ENCODE measurements at places on chromosomes 3 and 15. TPM values are rescaled to one million over a fixed set of nuclear protein-coding genes. Genes with fewer than 3 reads are reported as not detected.
A peak's percentile ranks its signal among the peaks of the same experiment; 100 is the strongest.

- H3K27me3 ChIP-seq = no peaks in the 10 kb centered on the region
- H3K36me3 ChIP-seq = no peaks in the 10 kb centered on the region
Measured at GRCh38 chr3:96491868-96492267, 322.5 kb upstream of the EPHA6 start.

- no peaks in the 10 kb centered on the region for H3K4me1 ChIP-seq
- no peak overlapping the region for H3K27ac ChIP-seq
- no peak overlapping the region for H3K4me3 ChIP-seq
- no peak for DNase-seq
- no peaks in the 10 kb centered on the region for H3K27me3 ChIP-seq
Measured at GRCh38 chr3:189863031-189863430, 231.8 kb downstream of the TP63 start.

GRCh38 chr3:52507359-52507758 lies 12.2 kb downstream of the STAB1 start:
- H3K4me1 ChIP-seq = peaks cover 9% of the 10 kb centered on the region
- peak; percentile 77 for DNase-seq
- H3K36me3 ChIP-seq = no peaks in the 10 kb centered on the region

GRCh38 chr3:10106919-10107318 lies 1.1 kb downstream of the FANCD2OS start:
- no peaks in the 10 kb centered on the region for H3K4me1 ChIP-seq
- H3K4me3 ChIP-seq = no peak overlapping the region
- H3K27ac ChIP-seq = no peak overlapping the region
- DNase-seq = no peak

GRCh38 chr15:40248006-40248783 lies 9.3 kb downstream of the PAK6 start:
- no peak for DNase-seq
- no peak overlapping the region for H3K27ac ChIP-seq
- peaks cover 10% of the 10 kb centered on the region for H3K4me1 ChIP-seq
- H3K4me3 ChIP-seq = no peak overlapping the region

- no peak overlapping the region for H3K4me3 ChIP-seq
- no peak for DNase-seq
- H3K4me1 ChIP-seq = peaks cover 29% of the 10 kb centered on the region
- peak overlapping the region; percentile 86 for H3K27ac ChIP-seq
Measured at GRCh38 chr3:169269005-169269404, 394.5 kb downstream of the MECOM start.

DNA sequence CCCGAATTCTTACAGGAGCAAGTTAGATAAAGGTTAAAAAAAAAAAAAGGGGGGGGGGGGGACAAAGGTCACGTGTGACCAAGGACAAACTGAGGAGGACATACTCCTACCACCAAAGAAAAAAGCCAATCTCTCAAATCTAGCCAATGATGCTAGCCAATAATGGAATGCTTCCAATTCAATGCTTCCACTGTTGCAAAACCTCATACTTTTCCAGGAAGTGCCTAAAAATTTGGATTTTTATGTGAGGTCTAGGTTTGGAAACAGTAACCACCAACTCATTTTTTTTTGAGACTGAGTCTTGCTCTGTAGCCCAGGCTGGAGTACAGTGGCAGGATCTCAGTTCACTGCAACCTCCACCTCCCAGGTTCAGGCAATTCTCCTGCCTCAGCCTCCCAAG lies 11.4 kb downstream of the MSL2 start:
- no peaks in the 10 kb centered on the region for H3K36me3 ChIP-seq
- DNase-seq = no peak
- no peak overlapping the region for H3K4me3 ChIP-seq
- peaks cover 19% of the 10 kb centered on the region for H3K4me1 ChIP-seq
- no peak overlapping the region for H3K27ac ChIP-seq

- no peaks in the 10 kb centered on the region for H3K36me3 ChIP-seq
- H3K27me3 ChIP-seq = no peaks in the 10 kb centered on the region
- H3K4me3 ChIP-seq = no peak overlapping the region
- no peak for DNase-seq
Measured at GRCh38 chr3:42463093-42463492, 39.4 kb upstream of the VIPR1 start.

DNA sequence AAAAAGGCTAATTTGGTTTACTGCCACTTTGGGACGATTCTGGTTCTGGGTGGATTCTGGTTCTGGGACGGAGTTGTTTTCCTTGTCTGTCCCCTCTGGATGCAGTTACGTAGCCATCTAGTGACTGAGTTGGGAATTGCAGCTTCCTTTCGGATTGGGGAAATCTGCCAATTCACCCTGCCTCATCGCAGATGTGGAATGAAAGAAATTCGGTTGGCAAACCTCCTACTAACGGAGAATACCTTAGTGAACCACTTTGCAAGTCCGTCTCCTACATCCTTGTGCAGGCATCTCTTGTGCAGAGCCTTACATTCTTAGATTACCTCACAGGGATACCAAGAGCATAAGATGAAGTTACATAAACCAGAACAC lies 31.5 kb upstream of the AP4E1 start:
- H3K27me3 ChIP-seq = no peaks in the 10 kb centered on the region
- no peaks in the 10 kb centered on the region for H3K36me3 ChIP-seq
- no peak overlapping the region for H3K27ac ChIP-seq
- no peaks in the 10 kb centered on the region for H3K4me1 ChIP-seq

DNA sequence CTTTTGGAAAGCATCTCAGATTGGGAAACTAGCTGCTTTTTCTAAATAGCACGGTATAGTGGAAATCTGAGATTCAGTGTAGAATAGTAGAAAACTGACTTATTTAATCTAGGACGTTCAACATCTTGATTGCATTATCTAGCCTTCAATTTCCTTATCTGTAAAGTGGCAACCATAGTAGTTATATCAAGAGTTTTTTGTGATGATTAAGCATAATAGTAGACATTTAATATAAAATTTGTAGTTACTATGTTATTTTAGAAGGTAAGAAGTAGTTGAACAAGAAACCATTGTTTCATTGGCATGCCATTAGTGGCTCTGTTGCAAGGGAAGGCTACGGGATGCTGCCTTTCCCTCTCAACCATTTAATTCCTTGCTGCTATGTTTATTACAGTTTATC lies 367.3 kb downstream of the NAALADL2 start:
- no peaks in the 10 kb centered on the region for H3K4me1 ChIP-seq
- H3K27me3 ChIP-seq = no peaks in the 10 kb centered on the region
- no peaks in the 10 kb centered on the region for H3K36me3 ChIP-seq
- DNase-seq = no peak
- H3K27ac ChIP-seq = no peak overlapping the region

DNA sequence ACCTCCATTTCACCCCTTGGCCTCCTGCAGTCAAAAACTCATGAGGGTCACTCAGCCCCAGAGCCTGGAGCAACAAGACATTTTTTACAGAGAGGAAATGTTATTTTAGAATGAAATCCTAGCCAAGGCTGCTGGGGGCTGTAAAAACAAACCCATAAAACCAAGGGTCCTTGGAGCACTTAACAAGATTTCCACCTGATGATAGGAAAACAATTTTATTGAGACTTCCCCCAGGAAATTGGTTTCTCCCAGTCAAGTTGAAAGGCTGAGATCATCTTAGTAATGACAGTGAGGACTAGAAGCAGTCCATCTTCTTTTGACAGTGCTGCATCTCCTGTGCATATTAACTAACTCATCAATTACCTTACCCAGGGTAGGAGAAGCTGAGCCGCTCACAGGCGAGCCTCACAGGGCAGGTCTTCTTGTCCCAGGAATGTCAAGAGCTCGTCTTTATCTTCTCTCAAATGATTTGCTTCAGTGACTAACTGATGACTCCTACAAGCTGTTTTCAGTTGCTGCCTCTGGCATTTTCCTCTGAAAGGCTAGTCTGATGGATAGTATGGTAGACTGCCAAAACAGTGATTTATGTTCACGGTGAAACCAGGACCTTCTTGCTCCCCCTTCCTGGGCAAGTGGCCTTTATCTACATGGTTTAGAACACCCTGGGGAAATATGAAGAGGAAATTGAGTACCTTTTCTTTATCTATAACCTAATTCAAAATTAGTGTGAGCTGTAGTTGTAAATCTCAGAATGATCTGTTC lies 34.6 kb upstream of the AEN start:
- DNase-seq = no peak
- no peaks in the 10 kb centered on the region for H3K4me1 ChIP-seq
- H3K27ac ChIP-seq = no peak overlapping the region
- H3K4me3 ChIP-seq = no peak overlapping the region
- no peaks in the 10 kb centered on the region for H3K27me3 ChIP-seq
- H3K36me3 ChIP-seq = no peaks in the 10 kb centered on the region

- no peaks in the 10 kb centered on the region for H3K36me3 ChIP-seq
- no peak for DNase-seq
- H3K27me3 ChIP-seq = no peaks in the 10 kb centered on the region
- H3K4me1 ChIP-seq = no peaks in the 10 kb centered on the region
Measured at GRCh38 chr3:122484985-122485384, 29.8 kb downstream of the KPNA1 start.

DNA sequence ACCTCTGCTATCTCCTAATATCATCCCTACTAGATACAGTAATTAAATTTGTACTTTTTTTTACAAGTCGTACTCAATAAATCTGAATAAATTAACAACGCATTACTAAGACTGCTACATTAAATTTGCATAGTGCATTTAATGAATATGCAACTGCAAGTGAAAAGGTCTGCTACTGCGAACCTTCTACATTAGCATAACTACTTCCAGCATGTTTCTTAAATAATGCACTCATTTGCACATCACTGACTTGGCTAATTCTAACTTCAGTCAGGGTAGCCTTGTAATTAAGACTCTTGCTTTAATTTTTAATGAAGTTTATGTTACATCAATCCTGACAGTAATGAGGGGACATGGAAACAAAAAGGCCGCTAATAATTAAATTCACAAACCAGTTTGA lies 98.9 kb upstream of the FOXB1 start:
- H3K27me3 ChIP-seq = peaks cover 65% of the 10 kb centered on the region
- DNase-seq = no peak
- H3K4me1 ChIP-seq = no peaks in the 10 kb centered on the region
- no peaks in the 10 kb centered on the region for H3K36me3 ChIP-seq
- H3K27ac ChIP-seq = no peak overlapping the region

GRCh38 chr3:108208831-108209230 lies 13.4 kb downstream of the IFT57 start:
- H3K4me1 ChIP-seq = no peaks in the 10 kb centered on the region
- no peak overlapping the region for H3K27ac ChIP-seq
- no peak for DNase-seq
- H3K36me3 ChIP-seq = no peaks in the 10 kb centered on the region
- no peak overlapping the region for H3K4me3 ChIP-seq

DNA sequence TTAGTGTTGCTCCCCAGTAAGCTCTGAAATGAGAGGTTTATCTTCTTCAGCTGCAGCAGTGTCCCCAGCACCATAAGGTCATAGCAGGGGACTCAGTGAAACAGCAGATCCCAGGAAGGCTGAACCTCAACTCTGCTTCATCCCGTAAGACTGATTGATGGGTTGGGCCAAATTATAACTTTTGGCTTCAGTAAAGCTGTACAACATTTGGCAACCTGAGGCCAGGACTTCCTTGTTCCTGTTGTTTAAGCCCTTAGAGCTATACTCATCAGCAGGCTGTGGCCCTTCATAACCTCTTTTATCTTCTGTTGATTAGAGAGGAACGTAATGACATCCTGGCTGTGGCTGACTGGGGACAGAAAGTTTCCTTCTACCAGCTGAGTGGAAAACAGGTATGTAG lies 29.0 kb downstream of the IFT122 start:
- DNase-seq = peak; percentile 23
- H3K36me3 ChIP-seq = no peaks in the 10 kb centered on the region
- no peak overlapping the region for H3K4me3 ChIP-seq
- no peaks in the 10 kb centered on the region for H3K27me3 ChIP-seq

DNA sequence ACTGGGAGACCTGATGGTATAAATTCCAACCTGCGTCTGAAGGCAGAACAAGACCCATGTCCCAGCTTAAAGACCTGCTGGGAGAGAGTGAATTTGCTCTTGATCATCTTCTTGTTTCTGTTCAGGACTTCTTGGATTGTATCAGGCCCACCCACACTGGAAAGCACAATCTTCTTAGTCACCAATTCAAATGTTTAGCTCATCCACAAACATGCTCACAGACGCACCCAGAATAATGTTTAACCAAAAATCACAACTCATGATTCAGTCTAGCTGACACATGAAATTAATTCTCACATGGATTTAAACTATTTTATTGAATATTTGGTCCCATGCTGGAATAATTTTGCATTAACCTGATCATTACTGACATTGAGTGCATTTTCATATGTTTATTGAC lies 37.8 kb upstream of the GOLGA6L2 start:
- H3K4me3 ChIP-seq = no peak overlapping the region
- no peaks in the 10 kb centered on the region for H3K4me1 ChIP-seq
- H3K27ac ChIP-seq = no peak overlapping the region
- H3K27me3 ChIP-seq = no peaks in the 10 kb centered on the region

DNA sequence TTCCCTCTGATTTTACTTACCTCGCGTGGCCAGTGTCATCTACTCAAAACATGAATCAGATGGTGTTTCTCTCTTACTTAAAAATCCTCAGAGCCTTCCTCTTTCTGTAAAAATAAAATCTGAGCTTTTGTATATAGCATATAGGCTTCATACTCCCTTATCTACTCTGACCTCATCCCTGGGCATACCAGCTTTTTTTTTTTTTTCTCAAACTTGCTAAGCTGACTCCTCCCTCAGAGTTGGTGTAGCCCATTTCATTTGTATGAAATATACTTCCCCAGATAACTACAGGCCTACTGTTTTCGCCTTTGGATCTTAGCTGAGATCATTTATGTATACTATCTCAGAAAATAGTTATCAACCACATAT lies 648.9 kb upstream of the ALCAM start:
- no peaks in the 10 kb centered on the region for H3K4me1 ChIP-seq
- no peaks in the 10 kb centered on the region for H3K27me3 ChIP-seq
- H3K27ac ChIP-seq = no peak overlapping the region
- DNase-seq = no peak

DNA sequence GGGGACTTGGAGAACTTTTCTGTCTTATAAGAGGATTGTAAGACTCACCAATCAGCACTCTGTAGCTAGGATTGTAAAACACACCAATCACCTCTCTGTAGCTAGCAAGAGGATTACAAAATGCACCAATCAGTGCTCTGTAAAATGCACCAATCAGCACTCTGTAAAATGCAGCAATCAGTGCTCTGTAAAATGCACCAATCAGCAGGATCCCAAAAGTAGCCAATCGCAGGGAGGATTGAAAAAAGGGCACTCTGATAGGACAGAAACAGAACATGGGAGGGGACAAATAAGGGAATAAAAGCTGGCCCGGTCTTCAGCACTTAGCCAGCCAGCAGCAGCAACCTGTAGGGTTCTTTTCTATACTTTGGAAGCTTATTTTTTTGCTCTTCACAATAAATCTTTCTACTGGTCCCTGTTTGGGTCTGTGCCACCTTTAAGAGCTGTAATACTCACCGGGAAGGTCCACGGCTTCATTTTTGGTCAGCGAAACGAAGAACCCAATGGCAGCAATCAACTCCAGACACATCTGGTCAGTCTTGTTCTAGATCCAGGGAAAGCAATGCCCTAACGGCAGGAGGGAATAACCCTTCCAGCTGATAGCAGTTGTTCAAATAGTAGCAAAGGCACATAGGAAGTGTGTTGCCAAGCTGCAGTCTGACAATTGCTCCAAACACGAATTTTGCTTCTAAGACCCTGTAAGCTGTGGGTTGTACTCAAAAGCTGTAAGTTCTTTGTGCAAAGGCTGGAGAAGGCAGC lies 135.6 kb downstream of the TJP1 start:
- no peaks in the 10 kb centered on the region for H3K27me3 ChIP-seq
- H3K4me3 ChIP-seq = no peak overlapping the region
- H3K4me1 ChIP-seq = no peaks in the 10 kb centered on the region
- H3K27ac ChIP-seq = no peak overlapping the region
- H3K36me3 ChIP-seq = no peaks in the 10 kb centered on the region

SLC38A3 gene
- total RNA-seq = 22.6 TPM

FMN1 gene
- 0.70 TPM for total RNA-seq

TRAIP gene
- total RNA-seq = 2.5 TPM

NPAP1 gene
- total RNA-seq = 1.2 TPM

DUOXA2 gene
- total RNA-seq = 24.6 TPM

TRIM42 gene
- total RNA-seq = not detected

CLK3 gene
- 94.6 TPM for total RNA-seq

SCAP gene
- 73.8 TPM for total RNA-seq

ACKR4 gene
- total RNA-seq = 1.8 TPM

GOLGA8S gene
- total RNA-seq = 0.03 TPM
